T-helper 1 cell (primary cell): ENCODE measurements at places on chromosomes 12 and 14.

DNA sequence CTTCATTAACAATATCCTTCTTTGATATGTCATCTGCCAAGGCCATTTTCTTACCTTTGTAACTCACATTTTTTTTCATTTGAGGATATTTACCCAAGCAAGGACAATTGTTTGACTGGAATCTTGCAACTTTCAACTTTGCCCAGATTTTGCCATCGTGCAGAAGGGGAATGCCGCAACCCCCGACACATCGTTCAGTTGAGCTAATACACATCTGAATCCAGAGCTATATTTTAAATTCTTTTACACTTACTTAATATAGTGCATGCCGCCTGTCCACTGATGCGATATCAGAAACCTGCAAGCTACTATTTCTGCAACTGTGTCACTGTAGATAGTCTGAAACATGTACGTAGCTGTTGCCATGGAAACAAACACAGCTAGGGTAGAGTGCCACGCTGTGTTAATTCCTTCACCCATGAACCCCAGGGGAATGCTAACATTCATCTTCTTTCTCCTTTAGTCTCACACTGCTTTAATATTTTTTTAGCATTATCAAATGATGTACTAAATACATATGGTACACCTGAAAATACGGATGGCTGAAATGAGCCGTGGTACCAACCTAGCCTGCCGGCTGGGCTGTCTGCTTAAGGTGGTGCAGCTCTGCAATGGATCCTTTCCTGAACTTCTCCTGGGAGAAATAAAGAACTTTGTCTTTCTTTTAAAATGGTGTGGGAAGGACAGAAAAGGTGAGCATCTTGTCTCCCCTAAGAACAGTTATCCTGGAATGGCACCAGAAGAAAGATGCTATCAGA is 77.0 kb upstream of the FOXN3 start:
- DNase-seq = no peak

DNA sequence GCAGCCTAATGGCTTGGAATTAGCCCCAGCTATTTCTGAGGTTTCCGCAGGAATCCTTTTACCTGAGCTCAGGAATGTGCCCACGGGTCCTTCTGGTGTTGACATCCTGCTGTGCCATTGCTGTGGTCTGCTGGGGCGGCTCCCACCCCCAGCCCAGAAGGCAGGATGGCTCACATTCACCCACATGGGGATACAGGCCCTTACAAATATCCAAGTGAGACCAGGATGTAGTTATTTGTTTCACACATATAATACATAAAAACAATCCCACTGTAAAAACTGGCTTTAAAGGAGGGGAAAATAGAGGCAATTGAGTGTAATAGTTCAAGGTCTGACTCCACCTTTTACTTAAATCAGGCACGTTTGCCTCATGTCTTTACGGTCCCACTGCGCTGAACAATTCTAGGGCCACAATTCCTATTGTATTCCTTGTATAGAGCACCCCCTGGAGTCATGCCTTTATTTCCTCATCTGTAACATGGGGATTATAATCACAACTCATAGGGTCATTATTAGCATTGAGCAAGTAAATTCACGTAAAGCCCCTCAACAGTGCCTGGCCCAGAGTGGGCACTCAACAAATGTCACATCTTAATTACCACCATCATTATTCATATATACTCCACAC is 57.2 kb upstream of the FICD start:
- no peak for DNase-seq

GRCh38 chr12:29578731-29579130 is 81.2 kb upstream of the OVCH1 start:
- no peak for DNase-seq

DNA sequence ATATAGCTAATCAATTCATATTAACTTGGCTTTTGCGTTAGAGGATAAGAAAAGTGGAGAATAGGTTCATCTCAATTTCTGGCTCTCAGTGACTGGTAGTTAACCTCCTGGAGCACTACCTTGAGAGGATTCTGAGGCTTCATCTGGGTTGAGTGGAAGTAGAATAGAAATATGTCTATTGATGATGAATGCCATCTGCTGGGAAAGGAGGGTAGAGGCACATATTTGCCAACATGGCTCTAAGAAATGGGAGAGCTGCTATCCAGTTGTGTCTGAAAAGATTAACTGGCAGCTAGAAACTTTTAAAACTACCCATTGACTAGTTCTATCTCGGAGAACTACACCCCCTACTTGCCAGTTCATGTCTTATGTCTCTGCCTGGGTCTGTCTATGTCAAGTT is 530.1 kb downstream of the NRXN3 start:
- DNase-seq = no peak

GRCh38 chr12:52704464-52704863 is 1.1 kb upstream of the KRT77 start:
- DNase-seq = no peak

DNA sequence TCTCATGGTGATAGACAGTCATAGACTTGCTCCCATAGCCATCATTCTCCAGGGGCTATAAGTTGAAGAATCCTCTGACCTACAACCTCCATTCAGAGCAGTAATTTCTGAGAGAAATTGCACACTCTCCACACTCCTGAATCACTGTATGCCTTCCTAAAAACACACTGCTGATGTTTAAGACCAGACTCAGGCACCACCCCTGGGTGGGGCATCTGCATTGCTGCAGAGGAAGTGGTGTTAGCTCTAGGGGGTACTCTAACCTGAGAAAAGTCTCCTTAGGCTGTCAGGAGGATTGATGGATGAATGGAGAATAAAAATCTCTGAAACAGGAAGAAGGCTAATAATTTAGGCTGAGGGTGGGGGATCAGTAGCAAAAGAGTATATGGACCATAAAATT is 436.1 kb downstream of the DAD1 start:
- no peak for DNase-seq

- no peak for DNase-seq
Observed at GRCh38 chr14:103496776-103497175, 25.9 kb downstream of the CKB start.

DNA sequence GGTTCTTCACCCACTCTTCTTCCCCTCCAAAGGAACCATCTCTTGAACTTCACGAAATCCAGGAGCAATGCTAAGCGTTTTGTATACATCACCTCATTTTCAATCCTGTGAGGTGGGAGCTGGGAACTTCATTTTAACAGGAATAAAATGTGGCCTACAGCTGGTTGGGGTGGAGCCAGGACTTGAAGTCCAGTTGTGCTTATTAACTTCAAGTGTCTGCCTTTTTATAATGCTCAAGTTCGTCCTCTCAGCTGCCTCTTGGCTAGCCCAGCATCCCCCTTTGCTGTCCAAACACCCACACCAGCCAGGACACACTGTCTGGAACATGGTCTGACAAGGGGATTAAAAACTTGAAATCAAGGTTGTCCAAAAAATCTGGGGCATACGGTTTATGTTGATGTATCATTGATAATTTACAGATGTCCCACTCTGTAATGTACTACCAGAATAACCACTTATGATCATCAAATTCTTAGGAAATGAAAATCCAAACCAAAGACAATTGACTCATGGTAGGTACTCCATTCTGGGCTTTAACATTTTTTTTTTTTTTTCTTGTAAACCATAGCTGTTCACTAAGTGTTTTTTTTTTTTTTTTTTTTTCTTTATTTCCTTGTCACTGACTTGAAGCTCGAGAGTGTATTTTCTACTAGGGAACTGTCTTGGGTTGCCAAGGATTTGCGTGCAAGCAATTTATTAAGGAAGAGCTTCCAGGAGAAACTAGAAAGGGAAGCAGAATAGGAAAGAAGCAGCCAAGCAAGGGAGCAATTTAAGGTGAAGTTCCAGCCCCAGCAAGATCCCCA is 252.3 kb downstream of the EFCAB11 start:
- no peak for DNase-seq

DNA sequence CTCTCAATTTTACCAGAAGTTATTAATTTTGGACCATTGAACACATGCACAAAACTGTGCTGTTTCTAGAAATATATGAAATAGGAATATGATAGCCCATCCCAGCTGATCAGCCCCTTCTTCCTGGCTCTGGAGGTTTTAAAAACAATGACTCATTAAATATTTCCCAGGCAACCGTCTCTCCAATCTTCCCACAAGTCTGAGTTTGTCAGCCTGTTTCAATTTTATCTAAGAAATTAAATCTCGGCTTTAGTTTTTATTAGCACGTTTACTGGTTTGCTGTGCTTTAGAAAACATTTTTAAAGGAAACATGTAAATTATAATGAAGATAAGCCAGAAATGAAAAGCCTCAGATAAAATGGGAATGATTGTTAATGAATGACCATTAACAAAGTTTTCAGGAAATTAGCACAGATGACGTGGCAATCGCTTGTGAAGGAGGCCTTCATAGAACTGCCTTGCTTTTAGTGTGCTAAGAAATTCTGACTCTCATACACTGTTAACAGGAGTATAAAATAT is 89.3 kb upstream of the RAP1B start:
- DNase-seq = no peak

GRCh38 chr12:105280966-105281693 is 45.2 kb upstream of the APPL2 start:
- no peak for DNase-seq
